Germinal center (tissue), 1 donor: ENCODE measurements at places on chromosomes 5 and 9.

DNA sequence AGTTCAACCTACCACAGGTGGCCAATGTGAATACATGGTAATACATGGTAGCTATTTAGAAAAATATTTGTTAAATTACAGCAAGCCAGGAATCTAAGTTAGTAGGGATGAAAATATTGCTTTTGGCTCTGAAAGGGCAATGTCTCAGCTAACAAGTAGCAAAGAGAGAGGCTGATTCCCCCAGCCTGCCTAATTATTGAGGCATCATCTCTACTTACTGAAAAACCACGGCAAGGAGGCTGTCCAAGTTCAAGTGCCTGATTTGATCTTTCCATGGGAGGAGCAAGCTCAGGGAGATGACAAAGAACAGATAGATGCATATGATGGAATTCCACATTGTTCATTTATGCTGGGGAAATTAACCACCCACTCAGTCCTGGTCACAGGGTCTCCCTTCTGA lies 28.7 kb upstream of the UBTD2 start:
- no peak for DNase-seq

- DNase-seq, result no peak
Measured at GRCh38 chr5:56175488-56175887, 57.6 kb downstream of the ANKRD55 start.

DNA sequence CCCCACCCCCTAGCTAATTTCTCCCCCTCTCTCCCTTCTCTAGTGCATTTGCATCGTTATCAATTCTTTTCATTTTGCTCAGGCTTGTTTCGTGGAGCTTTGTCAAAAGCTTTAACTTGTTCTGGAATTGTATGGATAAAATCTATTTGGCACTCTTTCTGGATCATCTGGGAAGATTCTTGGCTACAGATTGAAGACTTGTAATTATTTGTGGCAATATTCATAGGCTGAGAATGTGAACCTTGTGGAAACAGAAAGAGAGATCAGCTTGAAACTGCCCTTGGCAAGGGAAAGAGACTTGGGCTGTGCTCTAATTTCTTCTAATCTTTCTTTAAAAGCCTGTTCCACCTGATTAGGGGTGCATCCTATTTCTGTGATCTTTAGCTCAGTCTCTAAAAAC lies 340.6 kb upstream of the DAB2 start:
- no peak for DNase-seq

- no peak for DNase-seq
Measured at GRCh38 chr5:122366501-122366900, 54.5 kb downstream of the SNCAIP start.

- DNase-seq, result no peak
Measured at GRCh38 chr5:88820581-88820980, 62.4 kb downstream of the MEF2C start.

DNA sequence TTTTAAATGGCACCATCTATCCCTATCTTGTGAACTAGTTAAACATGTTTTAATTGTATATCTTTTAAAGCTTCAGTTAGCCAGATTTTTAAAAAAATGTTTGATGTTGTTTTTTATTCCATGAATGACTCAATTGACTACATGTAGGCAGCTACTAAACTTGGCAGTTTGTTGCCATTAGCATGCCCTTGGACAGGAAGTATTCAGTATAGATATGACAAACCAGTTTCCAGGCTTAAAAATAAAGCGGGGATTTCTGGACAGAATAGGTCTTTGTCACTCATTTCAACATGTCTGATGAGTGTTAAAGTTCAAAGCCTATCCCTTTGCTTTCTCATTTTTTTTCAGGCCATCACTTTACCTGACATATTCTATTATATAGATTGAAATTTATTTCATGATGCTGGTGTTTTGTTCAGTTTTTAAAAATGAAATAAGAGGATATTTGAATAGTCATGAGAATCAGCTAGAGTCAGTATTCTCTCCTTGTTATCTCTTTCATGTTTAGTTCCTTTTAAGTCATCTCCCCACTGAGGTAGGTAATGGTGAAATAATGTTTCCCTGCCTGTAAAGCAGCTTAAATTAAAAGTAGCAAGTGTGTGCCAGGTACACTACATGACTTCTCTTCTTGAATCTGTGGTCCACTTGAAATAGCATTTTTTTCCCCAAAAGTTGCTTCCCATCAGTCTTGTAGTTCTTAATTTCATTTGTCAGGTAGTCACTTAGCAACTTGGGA lies 11.9 kb downstream of the TNFAIP8 start:
- DNase-seq, result no peak

GRCh38 chr9:109893241-109893640 lies 113.2 kb downstream of the PALM2AKAP2 start:
- DNase-seq, result no peak

DNA sequence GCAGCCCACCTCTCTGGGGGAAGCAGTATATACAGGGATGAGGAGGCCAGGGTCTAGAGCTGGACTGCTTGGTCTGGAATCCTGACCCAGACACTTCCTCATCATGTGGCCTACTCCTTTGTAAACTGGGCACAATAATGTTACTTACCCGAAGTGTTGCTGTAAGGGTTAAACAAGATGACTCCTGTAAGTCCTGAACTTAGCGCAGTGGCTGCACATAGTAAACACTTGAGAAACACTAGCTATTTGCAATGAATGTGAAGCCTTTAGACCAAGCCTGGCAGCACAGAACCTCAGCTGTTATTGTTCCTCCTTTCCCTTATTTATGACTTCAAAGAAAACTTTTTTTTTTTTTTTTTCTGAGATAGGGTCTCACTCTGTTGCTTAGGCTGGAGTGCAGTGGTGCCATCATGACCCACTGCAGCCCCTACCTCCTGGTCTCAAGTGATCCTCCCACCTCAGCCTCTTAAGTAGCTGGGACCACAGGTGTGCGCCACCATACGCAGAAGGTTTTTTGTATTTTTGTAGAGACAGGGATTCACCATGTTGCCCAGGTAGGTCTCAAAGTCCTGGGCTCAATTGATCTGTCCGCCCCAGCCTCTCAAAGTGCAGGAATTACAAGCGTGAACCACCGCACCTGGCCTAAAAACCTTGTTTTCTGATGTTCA lies 96.2 kb upstream of the IL6ST start:
- DNase-seq, result no peak

GRCh38 chr5:137751869-137752491 lies 2.2 kb downstream of the HNRNPA0 start:
- no peak for DNase-seq

DNA sequence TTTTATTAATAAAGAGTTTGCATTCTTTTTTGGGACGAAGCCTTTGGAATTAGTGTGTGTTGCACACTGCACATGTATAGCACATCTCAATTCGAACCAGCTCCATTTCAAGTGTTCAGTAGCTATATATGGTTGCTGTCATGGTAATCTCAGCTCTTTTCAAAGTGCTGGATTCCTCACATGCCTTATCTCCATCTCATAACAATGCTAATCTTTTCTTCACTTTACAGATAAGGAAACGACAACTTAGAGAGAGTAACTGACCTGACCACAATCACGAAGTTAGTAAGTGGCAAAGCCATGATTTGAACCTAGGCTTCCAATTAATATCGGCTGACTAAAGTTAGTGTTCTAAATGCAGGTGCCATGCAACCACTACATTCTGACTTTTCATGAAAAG lies 204.8 kb upstream of the RASEF start:
- DNase-seq, result no peak

- no peak for DNase-seq
Measured at GRCh38 chr9:135946392-135946994, 14.7 kb downstream of the UBAC1 start.

DNA sequence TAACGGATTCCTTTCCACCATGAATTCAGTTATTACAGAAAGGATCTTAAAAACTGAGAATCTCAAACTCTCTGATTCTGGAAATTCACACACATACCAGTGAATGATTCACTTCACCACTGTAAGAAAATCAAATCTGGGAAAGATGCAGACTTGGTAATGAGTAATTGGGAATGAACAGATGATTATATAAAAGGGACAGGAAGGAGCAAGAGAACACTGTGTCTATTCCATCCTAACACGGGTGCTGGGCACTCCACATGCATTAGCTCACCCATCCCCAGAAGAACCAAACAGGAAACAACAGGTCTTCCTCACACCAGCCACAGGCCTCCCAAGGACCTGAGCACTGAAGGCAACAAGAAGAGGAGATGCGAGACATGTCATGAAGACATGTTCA lies 74.8 kb upstream of the ZNF622 start:
- DNase-seq, result no peak

GRCh38 chr5:53087621-53088121 lies 21.9 kb downstream of the MOCS2 start:
- DNase-seq, result no peak

GRCh38 chr5:153999995-154000394 lies 38.7 kb downstream of the FAM114A2 start:
- DNase-seq, result no peak
